ENCODE measurements at places on chromosomes 7 and 10.

DNA sequence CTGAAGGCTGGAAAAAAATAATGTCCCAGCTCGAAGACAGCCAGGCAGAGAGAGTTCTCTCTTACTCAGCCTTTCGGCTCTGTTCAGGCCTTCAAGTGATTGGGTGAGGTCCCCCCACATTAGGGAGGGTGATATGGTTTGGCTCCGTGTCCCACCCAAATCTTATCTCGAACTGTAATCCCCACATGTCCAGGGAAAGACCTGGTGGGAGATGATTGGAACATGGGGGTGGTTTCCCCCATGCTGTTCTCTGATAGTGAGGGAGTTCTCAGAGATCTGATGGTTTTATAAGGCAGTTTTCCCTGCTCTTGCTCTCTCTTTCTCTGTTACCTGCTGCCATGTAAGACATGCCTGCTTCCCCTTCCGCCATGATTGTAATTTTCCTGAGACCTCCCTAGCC lies 36.6 kb upstream of the LEP start:
- no peak for DNase-seq

DNA sequence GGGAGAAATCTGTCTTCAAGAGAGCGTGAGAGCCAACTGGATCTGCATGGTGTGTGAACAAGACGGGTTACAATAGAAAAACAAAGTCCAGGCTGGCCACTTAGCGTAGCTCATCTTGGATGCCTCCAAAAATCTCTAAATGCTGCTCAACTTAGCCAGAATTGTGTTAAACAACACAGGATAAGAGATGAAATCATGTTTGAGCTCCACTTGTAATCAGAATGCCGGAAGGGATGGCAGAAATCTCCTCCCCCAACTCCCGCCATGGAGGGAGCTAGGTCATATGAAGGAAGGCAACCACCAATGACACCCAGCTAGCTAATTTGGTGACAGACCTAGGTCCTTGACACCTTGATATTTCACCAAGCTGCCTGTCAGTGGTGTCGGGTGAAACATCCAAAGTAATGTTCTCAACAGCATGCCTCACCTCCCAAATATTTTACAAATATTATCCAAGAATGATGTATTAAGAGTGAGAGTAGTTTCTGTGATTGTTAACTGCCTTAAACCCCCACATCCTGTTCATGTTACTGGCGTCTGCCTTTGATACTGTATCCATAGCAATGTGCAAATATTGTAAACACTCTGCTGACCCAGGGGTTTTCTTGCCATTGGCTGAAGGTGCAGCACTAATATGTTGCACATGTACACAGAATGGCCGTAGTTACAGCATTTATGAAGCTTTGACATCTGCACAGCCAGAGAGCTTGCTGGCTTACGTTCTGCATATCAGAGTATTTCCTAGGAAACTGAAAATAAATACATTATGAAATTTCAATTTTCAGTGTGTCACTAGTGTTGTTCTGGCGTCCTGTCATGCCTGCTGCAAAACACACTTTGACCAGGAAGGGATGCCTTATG lies 25.8 kb downstream of the TMEM254 start:
- no peak for DNase-seq

- no peak for DNase-seq
These were observed 31.5 kb downstream of the CREB3L2 start for GRCh38 chr7:137970253-137970975.

GRCh38 chr10:132974249-132974796 lies 32.0 kb upstream of the CFAP46 start:
- DNase-seq, result no peak

GRCh38 chr7:144436500-144436899 lies 33.0 kb upstream of the NOBOX start:
- no peak for DNase-seq

DNA sequence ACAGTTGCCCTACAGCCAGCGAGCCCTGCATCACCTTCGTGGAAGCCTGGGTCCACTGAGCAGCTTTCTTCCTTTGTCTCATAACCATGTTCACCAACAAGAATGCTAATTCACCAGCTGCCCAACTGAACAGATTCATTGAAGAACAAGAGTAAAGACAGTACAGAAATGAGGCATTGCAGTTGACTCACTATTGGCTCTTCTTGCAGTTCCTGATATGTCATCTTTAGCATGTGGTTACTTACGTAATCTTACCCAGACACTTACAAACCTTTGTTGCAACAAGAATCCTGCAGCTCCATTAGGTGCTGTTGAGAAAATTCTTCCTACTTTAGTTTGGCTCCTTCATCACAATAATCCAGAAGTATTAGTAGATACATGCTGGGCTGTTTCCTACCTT lies 174.0 kb upstream of the TPK1 start:
- no peak for DNase-seq

- DNase-seq, result no peak
These were observed 775 bp downstream of the STARD3NL start for GRCh38 chr7:38178695-38179344.

DNA sequence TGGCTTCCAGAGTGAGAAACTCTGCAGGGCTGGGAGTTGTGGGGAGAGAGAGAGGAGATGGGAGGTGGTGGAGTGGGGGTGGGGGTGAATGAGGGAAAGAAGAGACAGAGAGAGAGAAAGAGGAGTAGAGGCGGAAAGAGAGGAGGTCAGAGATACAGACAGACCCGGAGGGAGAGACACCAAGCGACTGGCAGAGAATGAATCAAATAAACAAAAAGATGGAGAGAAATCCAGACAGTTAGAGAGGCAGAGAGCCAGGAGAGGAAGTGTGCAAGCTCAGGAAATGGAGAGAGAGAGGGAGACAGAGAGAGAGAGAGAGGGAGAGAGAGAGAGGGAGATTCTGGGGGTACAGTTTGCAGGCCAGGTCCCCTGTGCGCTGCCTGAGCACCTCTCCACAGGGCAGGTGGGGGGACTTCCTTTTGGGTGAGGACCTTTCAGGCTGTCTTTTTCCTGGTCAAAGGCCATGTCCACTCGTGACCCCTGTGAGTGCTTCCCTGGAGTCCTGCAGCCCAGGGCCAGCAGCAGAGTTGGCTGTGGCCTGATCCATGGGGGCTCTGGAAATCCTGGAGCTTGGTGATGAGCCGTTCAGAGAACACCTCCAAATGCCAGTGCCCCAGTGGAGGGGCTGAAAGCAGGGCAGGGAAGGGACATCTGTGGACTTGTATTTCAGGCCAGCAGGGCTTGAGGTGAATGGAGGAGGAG lies 25.0 kb upstream of the PCBD1 start:
- DNase-seq, result no peak

DNA sequence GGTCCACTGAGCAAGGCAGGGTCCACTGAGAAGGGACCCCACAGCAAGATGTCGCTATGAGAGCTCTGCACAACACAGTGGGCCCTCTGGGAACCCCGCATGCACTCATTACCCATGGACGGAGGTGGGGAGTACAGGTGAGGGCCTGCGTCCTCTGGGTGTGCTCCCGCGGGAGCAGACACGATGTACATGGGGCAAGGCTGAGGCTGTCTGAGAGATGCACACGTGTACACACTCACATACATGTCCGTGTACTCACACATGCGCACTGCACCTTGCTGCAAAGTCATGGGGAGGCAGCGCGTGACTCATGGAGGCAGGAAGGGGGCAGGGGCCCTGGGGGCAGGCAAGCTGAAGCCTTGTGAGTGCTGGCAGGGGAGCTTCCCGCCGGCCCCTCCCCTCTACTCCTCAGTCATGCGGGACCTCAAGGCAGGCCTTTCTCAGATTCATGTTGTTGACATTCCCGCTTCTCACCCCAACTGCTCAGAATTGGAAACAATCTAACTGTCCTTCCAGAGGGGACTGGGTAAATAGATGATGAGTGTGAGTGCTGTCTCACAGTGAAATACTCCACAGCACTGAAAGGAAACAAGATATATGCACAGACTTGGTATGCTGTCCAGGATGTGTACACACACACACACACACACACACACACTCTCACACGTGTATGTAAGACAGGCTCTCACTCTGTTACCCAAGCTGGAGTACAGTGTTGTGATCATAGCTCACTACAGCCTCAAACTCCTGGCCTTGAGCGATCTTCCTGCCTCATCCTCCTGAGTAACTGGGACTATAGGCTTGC lies 40.0 kb downstream of the GOLGA7B start:
- no peak for DNase-seq

DNA sequence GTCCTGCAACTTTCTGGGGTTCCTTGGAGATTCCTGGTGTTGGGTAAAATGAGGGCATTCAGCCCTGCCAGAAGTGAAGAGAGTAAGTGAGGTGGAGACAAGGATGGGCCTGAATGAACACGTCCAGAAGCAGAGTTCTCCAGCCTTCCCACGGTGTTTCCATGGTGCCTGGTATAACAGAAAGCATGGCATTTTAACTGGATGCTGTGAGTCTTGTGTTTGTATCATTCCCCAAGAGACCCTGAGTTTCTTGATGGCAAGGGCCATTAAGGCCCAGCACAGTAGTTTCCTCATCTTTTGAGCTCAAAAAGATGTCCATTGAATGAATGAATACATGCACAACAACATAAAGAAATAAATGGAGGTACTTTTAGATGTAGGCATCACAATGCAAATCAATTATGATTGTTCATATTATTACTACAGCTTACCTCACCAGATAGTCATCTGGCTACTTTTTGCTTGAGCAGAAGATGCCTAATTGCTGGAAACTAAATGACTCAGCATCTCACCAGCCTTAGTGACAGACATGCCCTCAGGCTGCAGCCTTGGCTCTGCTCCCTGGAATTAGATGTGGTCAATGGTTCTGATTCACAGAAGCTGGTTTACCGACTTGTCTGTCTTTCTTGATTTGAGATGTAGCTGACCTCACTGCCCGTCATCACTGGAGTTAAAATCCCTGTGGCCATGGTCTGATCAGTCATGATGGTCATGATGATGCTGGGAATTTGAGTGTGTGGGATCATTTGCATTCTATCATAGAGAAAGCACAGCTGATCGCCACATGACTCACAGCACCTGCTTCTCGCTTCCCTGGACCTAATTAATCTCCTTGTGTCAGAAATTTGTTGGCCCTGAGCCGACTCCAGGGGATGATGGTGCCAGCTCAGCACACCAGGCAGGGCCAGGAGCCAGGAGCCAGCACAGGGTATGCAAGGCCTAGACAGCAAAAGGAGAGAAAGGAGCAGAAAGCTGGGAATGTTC lies 83.9 kb downstream of the CXCL12 start:
- no peak for DNase-seq

- DNase-seq, result no peak
These were observed 5.5 kb downstream of the CUEDC2 start for GRCh38 chr10:102426803-102427287.

- DNase-seq, result no peak
These were observed 124.5 kb upstream of the RET start for GRCh38 chr10:42952349-42952748.

DNA sequence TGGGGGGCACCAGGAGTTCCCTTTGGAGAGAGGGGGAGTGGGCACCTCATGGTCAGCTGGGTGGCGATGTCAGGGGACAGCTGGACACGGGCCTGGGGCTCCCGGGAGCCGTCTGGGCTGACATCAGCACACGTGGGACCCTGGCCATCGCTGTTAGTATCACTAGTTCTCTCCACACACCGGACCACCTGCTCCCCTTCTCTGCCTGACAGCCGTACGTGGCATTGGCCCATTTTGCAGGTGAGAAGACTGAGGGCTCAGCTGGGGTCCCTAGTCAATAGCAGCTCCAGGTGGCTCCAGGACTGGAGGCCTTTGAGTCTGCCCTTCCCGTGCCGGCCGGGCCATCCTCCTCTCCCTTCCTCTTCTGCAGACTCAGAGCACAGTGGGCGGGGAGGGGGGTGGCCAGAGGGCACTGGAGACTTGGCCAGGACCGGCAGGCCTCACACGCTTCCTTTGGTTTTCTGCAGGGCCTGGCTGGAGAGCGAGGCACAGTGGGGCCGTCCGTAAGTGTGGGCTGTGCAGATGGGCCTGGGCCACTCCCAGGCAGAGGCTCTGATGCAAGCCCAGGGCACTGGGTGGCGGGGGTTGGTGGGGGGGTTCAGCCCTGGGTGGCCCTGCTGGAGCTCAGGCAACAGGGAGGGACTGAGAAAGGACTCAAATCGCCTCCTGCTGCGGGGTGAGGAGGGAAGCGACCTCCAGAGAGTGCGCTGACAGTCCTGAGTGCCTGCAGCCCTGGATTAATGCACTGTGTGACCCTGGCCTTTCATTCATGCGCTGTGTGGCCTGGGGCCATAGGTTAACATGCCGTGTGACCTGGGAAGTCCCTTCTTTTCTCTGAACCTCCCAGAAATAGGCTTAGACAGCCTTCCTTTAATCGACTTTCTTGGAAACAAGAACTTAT lies 78.2 kb downstream of the MYL10 start:
- DNase-seq, result no peak

DNA sequence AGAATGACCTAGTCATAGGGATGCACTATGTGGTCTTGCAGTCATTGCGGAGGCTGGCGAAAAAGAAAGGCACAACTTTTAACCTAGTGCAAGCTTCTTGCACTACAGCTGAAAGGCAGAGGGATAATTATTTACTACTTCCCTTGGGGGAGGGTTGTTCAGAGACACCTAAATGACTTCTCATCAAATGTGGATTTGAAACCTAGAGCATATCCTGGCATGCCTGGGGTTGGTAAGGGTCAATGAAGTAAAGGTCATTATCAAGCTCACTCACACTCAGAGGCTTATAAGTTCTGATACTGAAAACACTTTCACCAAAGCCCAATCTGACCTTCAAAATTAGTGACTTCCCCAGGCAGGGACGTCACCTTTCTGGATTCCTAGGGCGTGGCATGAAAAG lies 108.9 kb upstream of the AMPH start:
- DNase-seq, result no peak

DNA sequence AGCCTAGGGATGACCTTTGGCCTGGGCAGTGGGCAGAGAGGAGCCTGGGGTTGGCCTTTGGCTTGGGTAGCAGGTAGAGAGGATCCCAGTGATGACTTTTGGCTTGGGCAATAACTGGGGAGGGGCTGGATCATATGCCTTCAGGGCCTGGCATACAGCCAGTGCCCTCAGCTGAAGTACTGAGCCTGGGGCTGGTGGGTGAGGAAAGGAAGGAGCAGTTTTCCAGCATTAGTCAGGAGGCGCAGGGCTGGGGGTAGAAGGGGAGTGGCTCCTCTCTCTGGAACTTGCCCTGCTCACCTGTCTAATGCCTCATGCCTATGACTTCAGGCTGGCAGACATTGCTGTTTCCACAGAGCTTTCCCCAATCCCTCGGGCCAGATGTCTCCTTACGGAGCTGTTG lies 15.2 kb upstream of the COMTD1 start:
- no peak for DNase-seq

DNA sequence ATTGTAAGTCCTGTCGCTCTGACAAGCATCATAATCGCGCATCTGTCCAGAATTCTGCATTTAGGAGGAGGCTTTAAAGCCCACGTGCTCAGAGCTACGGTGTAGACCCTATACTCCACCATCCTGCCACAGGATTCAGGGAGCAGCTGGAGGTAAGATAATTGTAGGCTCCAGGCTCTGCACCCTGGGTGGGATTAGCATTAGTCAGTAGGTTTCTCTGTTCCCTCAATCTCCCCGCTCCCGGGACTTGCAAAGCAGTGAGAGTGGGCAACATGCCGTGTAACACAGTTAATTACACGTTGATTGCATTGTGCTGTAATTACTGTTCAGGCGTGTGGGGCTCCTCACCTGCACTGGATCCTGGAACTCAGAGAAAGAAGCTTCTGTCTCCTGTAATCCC lies 89.3 kb upstream of the CUX1 start:
- no peak for DNase-seq
